HS-5 (cell line): ENCODE measurements at places on chromosomes 16 and 17.

DNA sequence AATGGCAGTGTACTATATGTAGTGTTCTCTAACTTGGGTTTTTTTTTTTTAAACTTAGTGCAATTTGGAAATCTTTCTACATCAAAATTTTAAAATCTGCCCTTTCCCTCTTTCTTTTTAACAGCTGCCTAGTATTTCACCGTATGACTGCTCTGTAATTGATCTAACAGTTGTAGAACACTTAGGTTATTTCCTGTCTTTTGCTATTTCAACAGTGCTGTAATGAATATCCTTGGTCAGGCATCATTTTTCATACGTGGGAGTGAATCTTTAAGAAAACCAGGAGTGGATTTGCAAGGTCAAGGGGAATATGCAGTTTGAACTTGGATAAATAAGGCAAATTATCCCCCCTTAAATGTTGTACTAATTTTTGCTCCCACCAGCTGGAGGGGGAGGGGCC, 3.8 kb downstream of the NLRC5 start:
- no peak for DNase-seq

GRCh38 chr17:48470388-48471034, 40.5 kb upstream of the SKAP1 start:
- DNase-seq = no peak

DNA sequence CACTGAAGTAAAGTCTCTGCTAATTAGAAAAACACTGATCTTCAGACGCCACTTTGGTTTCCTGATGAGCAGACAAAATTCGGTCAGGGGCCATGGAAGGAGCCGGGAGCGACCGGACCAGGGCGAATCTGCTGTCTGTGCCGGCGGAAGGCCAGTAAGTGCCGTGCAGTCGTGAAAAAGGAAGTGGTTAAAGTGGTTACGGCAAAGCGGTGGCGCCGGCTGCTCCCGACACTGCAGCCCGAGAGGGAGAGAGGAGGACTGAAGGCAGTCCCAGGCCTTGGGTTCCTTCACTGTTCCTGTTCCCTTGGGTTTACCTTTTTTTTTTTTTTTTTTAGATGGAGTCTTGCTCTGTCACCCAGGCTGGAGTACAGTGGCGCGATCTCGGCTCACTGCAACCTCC, 17.3 kb upstream of the HEXD start:
- no peak for DNase-seq

GRCh38 chr16:85078226-85078625, 34.0 kb downstream of the CIBAR2 start:
- DNase-seq = no peak

GRCh38 chr17:34012709-34013375, 242.2 kb upstream of the CCL2 start:
- no peak for DNase-seq

- DNase-seq = no peak
These were observed 3.7 kb downstream of the TEPSIN start for GRCh38 chr17:81234940-81235821.

DNA sequence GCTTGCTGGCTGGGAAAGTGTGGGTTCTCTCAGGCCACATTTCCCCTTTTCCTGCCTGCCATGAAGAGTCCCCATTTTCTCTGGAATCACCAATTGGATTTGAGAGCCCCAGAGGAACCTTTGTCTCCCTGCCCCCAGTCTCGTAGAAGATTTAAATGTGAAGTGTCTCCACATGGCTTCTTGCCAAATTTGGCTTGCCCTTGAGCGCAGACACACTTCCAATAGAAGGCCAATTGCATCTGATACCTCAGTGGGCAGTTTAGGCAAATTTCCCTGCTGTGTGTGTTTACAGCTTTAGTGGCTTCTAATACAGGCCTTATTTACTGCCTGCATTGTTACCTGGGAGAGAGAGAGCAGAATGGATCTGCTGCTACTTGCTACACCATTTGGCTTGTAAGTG, 29.7 kb downstream of the CDK5R1 start:
- no peak for DNase-seq

DNA sequence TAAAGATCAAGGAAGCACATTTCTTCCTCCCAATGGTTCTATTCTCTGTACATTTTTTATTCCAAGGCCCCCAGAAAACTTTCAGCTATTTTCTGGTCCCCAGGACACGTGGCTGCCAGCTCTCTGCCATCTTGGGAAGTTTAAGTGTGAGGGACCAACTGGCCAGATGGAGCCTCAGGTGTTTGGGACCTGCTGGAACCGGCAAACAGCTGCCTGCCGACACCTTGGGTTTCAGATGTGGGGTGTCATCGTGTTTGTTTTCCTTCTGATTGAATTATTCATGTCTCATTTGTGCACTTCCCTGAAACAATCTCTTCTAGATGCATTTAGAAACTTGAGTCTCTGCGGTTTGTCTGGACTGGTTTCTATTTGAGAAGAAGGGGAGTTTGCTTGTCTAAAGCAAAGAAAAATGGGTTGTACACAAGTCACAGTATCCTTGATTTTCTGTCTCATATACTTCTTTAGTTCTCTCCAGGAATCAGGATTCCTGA, 386.5 kb downstream of the SLC39A11 start:
- DNase-seq = no peak

GRCh38 chr17:79411419-79411818, 199.4 kb downstream of the RBFOX3 start:
- DNase-seq = no peak

DNA sequence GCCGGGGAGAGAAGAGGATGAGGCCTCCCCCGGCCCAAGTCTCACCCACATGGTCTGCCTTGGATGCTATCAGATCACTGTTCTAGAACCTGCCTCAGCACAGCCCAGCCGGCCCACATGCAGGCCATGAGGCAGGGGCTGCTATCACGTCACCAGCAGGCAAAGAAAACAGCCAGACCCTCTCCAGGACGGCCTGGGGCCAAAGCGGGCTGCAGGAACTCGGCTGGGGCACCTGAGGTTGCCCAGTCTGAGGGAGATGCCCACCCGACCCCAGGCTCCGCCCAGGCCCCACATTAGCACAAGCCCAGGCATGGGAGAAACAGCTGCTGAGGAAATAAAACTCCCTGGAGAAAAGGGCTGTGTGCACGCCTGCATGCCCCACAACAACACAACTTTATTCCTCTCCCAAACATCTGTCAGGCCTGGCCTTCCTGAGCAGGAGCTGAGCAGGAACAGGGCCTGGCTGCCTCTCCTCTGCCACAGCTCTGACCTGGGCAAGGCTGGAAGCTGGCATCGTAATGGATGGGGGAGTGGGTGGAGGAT, 6.7 kb upstream of the SMIM5 start:
- no peak for DNase-seq

DNA sequence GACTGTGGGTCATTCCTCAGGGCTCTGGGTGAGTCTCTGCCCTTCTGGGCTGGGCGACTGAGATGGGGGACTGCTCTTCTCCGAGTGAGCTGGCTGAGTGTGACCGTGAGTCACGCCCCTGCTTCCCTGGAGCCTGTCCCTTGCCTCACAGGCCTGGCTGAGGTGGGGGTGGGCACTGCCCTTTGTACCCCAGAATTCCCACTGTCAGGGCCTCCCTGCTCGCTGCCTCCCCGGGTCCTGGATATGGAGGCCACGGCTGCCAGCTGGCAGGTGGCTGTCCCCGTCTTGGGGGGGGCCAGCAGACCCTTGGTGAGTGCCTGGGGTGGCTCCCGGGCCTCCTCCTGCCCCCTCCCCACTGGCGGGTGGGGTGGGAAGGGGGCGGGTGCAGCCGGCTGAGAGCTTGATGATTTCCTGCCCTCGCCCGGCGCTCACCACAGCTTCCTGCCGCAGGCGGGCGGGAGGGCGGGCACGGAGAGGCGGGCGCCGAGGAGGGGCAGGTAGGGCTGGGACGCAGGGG, at the start of gene LAT:
Gene LAT (plus strand): TSS at position 434 of the 517 bp plus-strand sequence. CDS start 366 bp downstream, outside the sequence.
- no peak for DNase-seq

- DNase-seq = no peak
These were observed at the start of gene SLC9A5 for GRCh38 chr16:67248401-67249177. TSS of gene SLC9A5 (plus strand) at chr16:67248979. CDS start at chr16:67249015, 36 bp downstream.

- DNase-seq = no peak
These were observed 3.2 kb downstream of the SMURF2 start for GRCh38 chr17:64658931-64659330.

GRCh38 chr17:4394208-4395110, 28.0 kb upstream of the UBE2G1 start:
- DNase-seq = no peak

GRCh38 chr16:85678016-85678415, 10.7 kb downstream of the GINS2 start:
- DNase-seq = no peak

- peak; percentile 84 for DNase-seq
These were observed 53.6 kb downstream of the WNT3 start for GRCh38 chr17:46764709-46765401.

DNA sequence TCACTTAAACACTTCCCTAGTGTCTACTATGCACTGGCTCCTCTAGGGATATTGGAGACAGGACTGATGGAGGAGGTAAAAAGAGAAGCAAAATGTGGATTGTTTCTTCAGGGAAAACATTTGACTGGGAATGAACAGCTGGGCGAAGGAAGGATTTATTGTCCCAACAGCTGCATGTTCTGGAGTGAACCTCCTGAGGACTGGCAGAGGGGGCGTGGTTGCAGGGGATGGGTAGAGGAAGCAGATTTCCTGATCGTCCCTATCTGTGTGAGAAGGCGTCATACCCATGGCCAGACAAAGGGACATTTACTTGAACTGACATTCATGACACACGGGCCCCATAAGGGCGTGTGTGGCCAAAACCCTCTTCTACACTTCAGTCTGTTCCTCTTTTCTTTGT, 321.5 kb downstream of the MAP2K4 start:
- no peak for DNase-seq

- no peak for DNase-seq
These were observed 26.3 kb downstream of the CNTNAP1 start for GRCh38 chr17:42708588-42708987.

DNA sequence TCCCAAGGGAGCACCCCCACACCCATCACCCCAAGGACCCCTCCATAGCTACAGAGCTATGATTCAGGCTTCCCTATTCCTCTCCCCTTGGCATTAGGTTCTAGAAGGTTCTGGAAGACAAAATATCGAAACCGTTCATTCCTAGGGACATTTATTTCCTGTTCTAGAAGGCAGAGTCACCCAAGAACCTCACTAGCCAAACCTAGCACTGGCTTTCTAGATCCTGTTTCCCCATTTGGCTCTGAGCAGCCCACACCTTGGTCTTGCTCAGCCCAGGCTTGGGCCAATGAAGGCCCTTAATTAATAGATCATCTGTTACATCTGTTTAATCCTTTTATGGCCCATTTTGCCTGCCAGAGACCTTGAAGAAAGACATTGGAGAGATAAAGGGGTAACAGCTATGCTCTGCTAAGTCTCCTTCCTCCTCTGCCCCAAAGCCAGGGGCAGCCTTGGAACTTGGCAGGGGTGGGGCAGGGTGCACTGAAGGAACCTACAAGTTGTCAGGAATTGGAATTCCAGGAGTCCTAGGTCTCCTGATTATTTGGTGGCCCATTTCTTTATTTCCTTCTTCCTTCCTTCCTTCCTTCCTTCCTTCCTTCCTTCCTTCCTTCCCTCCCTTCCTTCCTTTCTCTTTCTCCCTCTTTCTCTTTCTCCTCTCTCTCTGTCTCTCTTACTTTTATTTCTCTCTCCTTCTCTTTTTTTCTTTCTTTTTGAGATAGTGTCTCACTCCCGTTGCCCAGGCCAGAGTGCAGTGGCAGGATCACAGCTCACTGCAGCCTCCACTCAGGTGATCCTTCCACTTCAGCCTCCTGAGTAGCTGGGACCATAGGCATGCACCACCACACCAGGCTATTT, 8.7 kb upstream of the FZD2 start:
- no peak for DNase-seq

DNA sequence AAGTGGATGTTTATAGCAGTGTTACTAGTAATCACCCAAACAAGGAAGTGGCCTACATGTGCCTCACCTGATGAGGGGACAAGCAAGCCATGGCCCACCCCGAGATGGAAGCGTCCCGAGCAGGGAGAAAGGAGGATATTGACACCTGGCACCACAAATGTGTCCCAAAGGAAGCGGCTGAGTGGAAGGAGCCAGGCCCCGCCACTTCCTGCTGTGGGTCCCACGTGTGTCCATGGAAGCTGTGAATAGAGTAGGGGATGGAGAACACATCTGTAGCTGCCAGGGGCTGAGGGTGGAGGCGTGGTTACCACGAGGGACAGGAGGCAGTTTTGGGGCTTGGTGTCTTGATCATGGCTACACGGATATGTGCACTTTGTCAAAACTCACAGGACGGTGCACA, 49.2 kb downstream of the KCNJ12 start:
- DNase-seq = no peak

DNA sequence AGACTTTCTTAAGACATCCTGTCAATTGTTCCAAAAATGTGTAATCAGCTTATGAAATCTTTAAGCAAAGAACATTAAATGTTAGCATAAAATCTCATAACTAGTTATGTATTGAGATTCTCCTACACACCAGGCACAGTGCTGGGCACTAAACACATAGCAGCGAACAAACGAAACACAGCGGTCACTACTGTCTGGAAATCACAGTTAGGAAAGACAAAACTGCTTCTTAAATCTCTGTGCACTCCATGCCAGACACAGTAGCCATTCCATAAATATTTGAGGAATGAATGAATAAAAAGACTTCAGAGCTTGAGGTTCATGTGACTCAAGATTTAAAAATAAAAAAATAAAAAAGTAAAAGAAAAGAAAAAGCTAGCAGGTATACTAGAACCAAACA, 20.1 kb downstream of the TOX3 start:
- DNase-seq = no peak

DNA sequence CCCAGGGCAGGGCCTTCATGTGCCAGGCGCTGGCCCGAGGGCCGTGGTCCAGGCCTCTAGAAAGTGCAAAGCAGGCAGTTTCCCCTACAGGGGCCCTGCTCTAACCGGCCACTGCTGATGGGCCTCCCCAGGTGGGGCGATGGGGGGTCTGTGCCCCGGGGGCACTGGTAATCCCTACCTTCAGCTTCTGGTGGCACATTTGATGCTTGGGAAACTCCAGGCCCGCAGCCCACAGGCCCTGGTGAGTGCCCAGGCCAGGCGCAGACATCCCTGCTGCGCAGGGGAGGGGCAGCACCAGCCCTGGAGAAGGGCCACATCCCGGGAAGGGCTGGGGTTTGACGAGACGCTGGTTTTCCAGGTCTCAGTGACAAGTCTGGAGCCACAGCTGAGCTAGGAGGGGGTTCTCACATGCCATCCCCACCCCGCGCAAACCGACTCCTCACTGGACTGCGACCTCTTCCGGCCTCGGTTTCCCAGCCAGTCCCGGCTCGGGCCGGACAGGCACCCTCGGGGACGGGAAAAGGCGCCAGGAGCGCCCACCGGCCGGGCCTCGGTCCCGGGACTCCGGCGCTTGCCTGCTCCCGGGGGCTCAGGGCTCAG, 1.6 kb downstream of the DOC2B start:
- DNase-seq = no peak

GRCh38 chr17:72794152-72794551, 298.3 kb downstream of the SLC39A11 start:
- DNase-seq = no peak

DNA sequence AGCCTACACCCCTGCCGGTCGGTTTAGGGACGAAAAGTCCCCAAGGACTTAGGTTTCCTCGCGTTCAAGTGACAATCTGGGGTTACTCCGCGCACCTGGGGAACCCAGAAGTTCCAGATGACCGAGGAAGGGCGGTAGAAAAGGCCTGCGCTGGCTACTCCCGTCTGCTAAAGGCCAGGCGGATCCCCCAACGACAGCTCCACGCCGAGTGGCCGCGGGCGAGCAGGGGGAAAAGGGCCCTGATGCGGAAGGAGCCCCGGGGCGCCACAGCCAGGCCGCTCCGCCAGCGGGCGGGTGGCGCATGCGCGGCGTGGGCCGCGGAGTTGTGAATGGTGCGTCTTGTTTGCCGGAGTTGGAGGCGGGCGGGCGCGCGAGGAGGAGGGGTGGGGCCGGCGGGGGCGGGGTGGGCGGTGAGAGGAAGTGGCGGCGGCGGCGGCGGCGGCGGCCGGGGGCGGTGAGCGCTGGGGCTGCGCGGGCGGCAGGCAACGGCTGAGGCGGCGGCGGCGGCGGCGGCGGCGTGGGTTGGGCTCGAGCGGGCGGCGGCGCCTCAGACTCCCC, at the start of gene CBFB:
Gene CBFB (plus strand): TSS at position 454 of the 558 bp plus-strand sequence. CDS start 259 bp downstream, outside the sequence.
- DNase-seq = peak; percentile 48
